ENCODE measurements at places on chromosomes 6 and 20.

DNA sequence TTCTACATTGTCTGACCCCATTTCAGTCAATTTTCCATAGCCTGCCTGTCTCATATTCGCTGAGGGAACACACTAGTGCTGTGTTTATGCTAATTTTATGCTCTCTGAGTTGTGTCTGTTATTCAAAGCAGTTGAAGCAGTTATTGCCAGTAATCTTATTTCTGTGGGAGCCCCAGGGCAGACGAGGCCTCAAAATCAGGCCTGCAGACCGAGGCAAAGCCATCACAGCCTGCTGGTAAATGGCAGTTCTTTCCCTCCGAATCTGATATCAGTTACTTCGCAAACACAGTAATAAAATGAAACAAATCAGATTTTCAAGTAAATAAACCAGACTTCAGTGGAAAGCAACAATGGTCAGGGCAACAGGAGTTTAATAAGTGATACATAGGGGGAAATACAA is 508.4 kb downstream of the PKHD1 start:
- no peak for DNase-seq

GRCh38 chr6:111605100-111605751 is 452 bp downstream of the TRAF3IP2 start:
- DNase-seq: no peak

GRCh38 chr6:7172649-7173048 is 64.9 kb downstream of the RREB1 start:
- no peak for DNase-seq

GRCh38 chr6:125834348-125834747 is 43.6 kb downstream of the NCOA7 start:
- DNase-seq: no peak
